ENCODE measurements at places on chromosomes 5 and 9.
A peak's percentile ranks its signal among the peaks of the same experiment; 100 is the strongest.

DNA sequence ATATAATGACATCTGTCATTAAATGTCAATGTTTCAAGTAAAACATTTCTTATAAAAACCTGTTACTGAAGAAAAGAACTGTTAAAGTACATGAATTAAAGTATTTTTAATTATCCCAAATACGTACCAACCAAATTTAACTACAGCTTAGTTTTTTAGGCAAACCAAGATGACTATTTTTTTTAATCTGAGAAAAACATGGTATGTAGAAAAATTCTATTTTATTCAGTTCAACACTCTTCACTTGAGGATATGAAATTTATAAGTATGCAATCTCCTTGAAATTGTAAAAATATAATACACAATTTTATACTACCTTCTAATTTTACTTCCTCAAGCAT is 75.3 kb upstream of the IFNE start:
- DNase-seq, result no peak

- DNase-seq, result no peak
Observed at GRCh38 chr5:96896276-96896675, 20.0 kb downstream of the ERAP2 start.

DNA sequence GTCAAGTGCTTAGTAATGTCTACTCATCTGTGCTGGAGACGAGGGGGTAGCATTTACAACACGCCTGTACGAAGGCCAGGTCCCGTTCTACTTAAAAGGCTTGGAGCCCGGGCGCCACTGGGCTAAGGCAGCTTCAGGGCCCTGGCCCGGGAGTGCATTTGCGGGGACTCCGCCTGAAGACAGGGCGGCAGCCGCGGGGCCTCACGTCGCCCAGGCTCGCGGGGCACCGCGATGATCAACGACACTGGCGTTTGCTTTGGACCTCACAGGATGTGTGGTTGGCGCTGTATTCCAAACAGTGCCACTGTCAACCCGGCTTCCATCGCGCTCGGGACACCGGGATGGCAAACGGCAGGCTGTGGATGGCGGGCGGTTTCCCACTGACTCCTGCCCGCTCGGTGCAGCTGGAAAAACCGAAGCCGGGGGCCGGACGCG is 1.1 kb upstream of the TENT4A start:
- DNase-seq, result peak; percentile 17

GRCh38 chr9:131468031-131468430 is 34.7 kb upstream of the POMT1 start:
- DNase-seq, result no peak

DNA sequence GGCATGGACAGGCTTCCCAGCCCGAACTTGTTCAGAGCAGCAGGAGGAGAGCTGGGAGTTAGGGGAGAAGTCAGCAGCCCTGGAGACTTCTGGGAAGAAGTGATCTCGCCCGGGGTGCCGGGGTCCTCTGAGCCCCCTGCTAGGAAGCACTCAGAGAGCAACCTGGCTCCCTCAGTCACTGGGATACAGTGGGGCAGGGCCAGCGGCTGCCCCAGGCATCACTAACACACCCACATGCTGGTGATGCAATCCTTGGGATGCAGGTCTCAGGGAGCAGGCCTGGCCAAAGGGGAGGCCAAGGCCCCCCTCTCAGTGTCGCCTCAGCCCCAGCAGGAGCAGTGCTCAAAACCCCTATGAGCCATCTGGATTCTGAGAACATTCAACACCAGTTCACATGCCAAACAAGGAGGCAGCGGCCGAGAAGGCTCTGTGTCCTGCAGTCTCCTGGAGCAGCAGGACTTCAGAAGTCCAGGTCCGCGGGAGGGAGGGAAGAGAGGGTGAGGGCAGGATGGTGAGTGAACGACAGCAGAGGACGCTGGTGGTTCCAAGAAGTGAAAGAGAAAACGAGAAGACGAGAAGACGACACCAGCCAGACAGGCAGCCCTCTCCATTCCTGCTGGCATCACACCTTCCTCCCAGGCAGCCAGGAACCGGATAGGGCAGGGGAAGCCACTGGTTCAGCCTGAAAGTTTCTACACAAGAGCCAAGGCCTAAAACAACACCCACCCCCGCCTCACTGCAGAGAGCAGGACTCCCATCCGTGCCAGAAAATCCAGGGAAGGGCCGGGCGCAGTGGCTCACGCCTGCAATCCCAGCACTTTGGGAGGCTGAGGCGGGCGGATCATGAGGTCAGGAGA is 2.3 kb downstream of the PNPLA7 start:
- DNase-seq, result no peak

DNA sequence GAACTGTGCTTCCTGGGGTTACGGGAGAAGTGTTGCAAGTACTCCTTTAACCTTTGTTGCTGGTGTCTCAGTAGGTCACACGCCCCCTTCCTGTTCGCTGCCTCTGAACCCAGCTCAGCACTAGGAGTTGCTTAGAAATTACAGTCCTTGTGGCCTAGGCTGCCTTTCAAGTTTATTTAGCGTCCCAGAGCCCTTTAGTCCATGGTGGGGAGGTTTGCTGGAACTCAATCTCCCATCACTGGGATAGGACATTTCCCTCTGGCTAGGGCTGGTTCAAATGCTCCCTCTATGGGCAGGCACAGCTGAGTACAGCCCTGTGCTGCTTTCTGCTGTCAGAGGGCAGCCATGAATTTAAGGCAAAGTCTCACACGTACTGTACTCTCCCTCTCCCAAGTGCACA is 4.7 kb downstream of the IFNA8 start:
- no peak for DNase-seq

DNA sequence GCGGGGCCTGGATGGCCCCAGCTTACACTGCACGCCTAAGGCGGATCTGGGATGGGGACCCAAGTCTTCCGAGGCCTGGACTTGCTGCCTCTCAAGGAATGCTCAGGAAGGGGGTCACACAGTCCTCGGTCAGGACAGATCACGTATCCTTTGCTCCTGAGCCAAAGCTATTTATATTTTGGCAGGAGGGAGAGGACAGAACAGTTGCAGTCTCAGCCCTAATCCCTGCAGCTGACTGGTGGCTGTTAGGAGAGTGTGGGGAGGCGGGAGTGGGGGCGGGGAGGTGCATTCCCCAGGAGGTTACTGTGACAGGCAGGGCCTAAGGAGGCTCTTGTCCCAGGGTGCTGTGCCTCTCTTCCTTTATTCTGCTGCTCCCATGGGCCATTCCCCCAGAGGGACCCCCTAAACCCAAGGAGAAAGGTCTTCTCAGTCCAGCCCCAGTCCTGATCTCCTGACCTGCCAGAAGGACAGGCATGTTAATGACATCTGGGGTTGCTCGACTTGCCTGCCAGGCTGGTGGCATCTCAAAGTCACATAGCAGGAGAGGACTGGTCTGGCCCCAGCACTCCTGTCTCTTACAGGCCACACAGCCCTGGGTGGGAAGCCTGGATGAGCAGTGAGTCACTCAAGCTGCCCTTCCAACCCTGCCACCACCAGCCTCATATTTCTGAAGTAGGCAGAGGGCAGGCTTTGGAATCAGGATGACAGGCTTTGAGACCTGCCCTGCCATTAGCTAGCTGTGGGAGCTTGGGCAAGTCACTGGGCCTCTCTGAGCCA is 51.9 kb downstream of the COL27A1 start:
- no peak for DNase-seq

- peak; percentile 84 for DNase-seq
Observed at GRCh38 chr5:150436141-150436680, 13.3 kb downstream of the RPS14 start.

GRCh38 chr9:75664597-75664996 is 225.9 kb upstream of the PCSK5 start:
- DNase-seq, result no peak

- DNase-seq, result no peak
Observed at GRCh38 chr5:98482321-98483300, 290.9 kb upstream of the RGMB start.

DNA sequence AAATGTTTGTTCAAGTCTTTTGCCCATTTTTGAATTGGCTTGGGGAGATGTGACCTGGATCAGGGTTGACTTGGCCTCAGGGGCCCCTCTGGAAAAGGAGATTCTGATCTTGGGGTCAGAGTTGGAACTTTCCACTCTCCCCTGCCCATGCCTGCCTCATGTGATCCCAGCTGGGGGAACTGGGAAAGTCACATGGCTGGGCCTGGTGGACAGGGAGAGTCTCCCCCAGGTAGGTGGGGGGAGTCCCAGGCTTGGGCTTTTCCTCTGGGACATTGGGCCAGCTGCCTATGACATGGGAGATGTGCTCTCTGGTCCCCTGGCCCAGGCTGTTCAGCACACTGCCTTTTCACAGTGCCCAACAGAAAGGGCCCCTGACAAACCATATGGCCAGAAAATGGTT is 60.7 kb downstream of the NDST1 start:
- DNase-seq, result no peak

DNA sequence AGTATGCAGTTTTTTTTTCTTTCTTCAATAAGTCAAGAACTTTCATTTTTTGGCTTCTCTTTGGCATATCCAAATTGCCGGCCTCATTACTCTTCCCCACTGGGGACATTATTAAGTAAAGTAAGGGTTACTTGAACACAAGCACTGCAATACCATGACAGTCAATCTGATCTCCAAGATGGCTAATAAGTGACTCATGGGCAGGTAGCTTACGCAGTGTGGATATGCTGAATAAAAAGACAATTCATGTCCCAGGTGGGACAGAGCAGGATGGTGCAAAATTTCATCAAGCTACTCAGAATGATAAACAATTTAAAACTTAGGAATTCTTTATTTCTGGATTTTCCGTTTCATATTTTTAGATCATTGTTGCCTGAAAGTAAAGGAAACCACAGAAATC is 671.8 kb downstream of the ACTL7B start:
- no peak for DNase-seq

DNA sequence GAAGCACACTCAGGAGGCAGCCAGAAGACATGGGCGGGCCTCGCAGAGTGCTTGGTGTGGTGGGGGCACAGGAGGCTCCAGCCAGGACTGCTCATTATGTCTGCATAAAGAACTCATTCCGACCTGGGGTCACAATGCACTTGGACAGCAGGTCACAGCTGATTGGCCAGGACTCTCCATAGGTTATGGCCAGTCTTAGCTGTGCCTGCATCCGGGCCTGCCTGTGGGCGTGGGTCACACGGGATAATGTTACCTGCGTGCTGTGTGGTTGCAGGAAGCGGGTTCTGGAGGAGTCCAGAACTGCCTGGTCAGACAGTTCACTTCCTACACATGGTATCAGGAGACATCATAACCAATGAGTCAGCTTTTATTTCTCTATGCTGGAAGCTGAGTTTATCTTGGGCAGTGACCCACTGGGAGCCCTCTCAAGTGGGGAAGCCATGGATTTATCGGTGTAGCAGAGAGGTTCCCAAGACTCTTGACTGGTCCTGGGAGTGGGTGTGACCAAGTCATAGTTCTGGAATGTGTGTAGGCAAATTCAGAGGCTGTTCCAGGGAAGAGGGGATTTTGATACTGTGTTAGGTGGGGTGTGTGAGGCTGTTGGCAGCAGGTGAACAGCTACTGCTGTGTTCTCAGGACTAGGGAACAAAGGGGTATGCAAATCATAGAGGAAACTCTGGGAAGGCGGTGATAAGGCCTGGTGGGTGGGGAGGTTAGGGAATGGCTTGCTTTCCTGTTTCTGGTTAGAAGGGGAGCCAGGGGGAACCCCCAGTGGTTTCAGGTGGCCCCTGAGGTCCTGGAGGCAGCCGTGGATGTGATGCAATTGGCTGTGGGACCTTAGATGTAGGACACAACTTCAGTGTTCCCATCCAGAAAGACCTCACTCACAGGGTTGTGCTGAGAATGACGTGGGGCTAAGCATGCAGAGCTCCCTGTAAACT is 51.3 kb downstream of the ARHGEF37 start:
- DNase-seq, result no peak

DNA sequence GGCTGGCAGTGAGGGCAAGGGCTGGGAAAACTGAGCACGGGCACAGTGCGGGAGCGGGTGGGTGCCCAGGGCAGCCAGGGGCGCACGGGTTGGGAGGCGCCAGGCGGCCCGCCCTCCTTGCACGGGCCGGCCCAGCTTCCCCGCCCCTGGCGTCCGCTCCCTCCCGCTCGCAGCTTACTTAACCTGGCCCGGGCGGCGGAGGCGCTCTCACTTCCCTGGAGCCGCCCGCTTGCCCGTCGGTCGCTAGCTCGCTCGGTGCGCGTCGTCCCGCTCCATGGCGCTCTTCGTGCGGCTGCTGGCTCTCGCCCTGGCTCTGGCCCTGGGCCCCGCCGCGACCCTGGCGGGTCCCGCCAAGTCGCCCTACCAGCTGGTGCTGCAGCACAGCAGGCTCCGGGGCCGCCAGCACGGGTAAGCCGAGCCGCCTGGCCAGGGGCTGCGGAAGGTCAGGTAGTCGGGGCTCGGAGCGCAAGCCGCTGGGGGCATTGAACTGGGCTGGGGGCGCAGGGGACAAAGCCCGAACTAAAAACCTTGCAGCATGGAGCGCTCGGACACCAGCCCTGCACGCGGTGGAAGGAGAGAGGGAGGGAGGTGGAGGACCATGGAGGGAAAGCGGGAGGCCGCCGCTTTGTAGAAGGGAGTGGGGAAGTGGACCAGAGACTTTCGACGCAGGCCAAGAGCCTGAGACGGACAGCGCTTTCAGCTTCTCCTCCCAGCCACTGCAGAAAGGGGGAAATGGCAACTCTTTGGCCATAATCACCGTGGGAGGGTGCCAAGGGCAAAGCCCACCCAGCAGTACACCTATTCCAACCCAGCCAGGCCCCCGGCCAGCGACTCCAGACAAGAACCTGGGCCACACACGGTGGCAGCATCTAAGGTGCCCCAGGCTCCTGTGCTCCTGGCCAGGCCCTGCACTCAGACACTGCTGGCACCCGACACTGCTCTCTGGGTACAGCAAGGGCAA is at the start of gene TGFBI:
Gene TGFBI (plus strand): TSS at position 207 of the 961 bp plus-strand sequence. CDS start 68 bp downstream, at position 275.
- no peak for DNase-seq

- no peak for DNase-seq
Observed at GRCh38 chr5:152532714-152533113, 127.6 kb upstream of the NMUR2 start.

- DNase-seq, result no peak
Observed at GRCh38 chr9:92384375-92384774, 20.0 kb downstream of the OGN start.

DNA sequence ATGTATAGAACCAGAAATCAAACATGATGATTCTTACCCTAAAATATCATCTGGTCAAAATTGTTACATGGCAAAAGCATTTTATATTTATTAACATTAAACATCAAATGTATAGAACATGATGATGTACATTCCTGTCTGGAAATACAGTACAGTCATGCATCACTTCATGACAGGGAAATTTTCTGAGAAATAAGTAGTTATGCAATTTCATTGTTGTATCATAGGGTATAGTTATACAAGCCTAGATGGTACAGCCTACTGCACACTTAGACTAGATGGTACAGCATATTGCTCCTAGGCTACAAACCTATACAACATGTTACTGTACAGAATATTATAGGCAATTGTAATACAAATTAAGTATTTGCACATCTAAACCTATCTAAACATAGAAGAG is 64.6 kb upstream of the VCAN start:
- no peak for DNase-seq

DNA sequence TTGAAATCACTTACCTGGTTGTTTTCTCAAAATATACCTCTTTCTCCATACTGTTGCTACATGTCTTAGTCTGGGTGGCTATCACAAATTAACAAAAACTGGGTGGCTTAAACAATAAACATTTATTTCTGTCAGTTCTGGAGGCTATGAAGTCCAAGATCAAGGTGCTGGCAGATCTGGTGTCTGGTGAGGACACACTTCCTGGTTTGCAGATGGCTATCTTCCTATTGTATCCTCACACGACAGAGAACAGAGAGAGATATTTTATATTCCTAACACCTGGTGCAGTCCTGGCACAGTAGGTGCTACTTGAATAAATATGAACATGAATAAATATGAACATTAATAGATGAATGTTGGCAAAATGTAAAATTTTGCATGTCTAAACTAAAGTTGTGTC is 164.3 kb upstream of the ACOT12 start:
- no peak for DNase-seq

All from activated CD8-positive, alpha-beta memory T cell treated with anti-CD3 and anti-CD28 coated beads for 4 hours (primary cell).